ENCODE measurements at places on chromosomes 7 and 10. TPM values are rescaled to one million over a fixed set of nuclear protein-coding genes. Genes with fewer than 3 reads are reported as not detected.

DNA sequence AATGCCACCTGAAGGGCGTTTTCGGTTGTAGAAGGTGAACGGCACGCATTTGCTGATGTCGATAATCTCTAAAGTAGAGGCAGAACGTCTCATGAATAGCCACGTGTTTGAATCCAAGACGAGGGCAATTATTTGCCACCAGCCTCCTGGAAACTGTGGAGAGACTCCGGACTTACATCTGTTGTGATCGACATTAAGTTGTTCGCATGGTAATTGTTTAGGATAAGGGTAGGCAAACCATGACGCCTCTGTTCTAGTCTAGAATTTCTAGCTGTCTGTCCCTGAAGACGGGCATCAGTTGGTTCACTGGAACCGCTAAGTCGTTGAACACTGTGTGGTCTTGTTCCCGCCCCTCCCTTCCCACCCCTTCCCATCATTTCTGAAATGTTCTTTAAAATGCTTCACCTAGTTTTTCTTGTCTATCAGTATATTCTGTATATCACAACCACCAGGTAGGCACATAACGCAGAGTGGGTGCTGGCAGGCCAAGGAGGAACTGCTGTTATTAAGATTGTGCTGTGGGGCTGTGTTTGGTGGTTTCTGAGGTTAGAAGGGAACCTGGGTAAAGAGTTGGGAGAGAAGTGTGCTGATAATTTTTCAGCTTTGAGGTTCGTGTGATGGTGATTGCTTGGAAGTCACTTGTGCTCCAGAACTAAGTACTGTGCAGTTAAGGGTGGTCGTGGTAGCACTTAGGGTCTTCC lies 1.2 kb downstream of the UBE3C start:
- H3K4me1 ChIP-seq, result peaks cover 22% of the 10 kb centered on the region
- no peak for DNase-seq

GRCh38 chr7:15707570-15707969 lies 21.1 kb upstream of the MEOX2 start:
- no peaks in the 10 kb centered on the region for H3K27me3 ChIP-seq
- no peak overlapping the region for H3K4me3 ChIP-seq
- H3K4me1 ChIP-seq, result no peaks in the 10 kb centered on the region
- no peak overlapping the region for H3K27ac ChIP-seq
- DNase-seq, result no peak

GRCh38 chr7:37815671-37816371 lies 32.6 kb upstream of the NME8 start:
- no peak overlapping the region for H3K27ac ChIP-seq
- no peaks in the 10 kb centered on the region for H3K36me3 ChIP-seq
- no peaks in the 10 kb centered on the region for H3K4me1 ChIP-seq

GRCh38 chr7:48078470-48078869 lies 10.6 kb upstream of the UPP1 start:
- no peaks in the 10 kb centered on the region for H3K27me3 ChIP-seq
- DNase-seq, result no peak
- H3K36me3 ChIP-seq, result no peaks in the 10 kb centered on the region
- no peak overlapping the region for H3K4me3 ChIP-seq
- no peaks in the 10 kb centered on the region for H3K4me1 ChIP-seq
- H3K27ac ChIP-seq, result no peak overlapping the region

GRCh38 chr7:106071999-106072714 lies 40.0 kb downstream of the SYPL1 start:
- H3K27me3 ChIP-seq, result no peaks in the 10 kb centered on the region
- H3K36me3 ChIP-seq, result no peaks in the 10 kb centered on the region
- H3K4me1 ChIP-seq, result peaks cover 13% of the 10 kb centered on the region
- no peak overlapping the region for H3K4me3 ChIP-seq

DNA sequence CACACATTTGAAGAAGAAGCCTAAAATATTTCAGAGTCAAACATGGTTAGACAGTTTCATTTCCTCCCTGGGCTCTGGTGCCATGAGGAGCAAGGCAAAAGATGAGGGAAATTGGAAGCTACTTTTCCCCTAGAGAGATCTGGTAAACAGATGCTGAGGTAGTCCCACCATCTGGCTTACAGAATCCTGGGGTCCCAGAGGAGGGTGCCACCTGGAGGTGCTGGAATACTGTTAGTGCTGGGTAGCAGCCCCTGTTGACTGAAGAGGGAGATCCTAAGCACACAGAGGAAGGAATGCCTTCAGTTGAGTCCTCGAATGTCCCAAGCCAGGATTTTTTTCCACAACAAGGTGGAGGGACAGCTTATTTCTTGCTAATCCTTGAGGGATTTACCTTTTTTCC lies 160.1 kb downstream of the FZD1 start:
- H3K36me3 ChIP-seq, result no peaks in the 10 kb centered on the region
- no peak for DNase-seq
- no peak overlapping the region for H3K4me3 ChIP-seq

The HPSE2 gene
- total RNA-seq, result 0.04 TPM

GRCh38 chr7:27178366-27178765 lies 4.2 kb upstream of the HOXA10 start:
- peaks cover 75% of the 10 kb centered on the region for H3K4me1 ChIP-seq
- H3K36me3 ChIP-seq, result no peaks in the 10 kb centered on the region
- H3K27ac ChIP-seq, result peak overlapping the region; percentile 96
- DNase-seq, result peak; percentile 76
- H3K4me3 ChIP-seq, result peak overlapping the region; percentile 62

- no peak overlapping the region for H3K27ac ChIP-seq
- H3K4me3 ChIP-seq, result no peak overlapping the region
- no peaks in the 10 kb centered on the region for H3K27me3 ChIP-seq
- H3K36me3 ChIP-seq, result no peaks in the 10 kb centered on the region
- DNase-seq, result no peak
- H3K4me1 ChIP-seq, result no peaks in the 10 kb centered on the region
Observed at GRCh38 chr10:11783558-11783865, 39.6 kb upstream of the PROSER2 start.

The PNLIPRP1 gene
- total RNA-seq, result not detected

DNA sequence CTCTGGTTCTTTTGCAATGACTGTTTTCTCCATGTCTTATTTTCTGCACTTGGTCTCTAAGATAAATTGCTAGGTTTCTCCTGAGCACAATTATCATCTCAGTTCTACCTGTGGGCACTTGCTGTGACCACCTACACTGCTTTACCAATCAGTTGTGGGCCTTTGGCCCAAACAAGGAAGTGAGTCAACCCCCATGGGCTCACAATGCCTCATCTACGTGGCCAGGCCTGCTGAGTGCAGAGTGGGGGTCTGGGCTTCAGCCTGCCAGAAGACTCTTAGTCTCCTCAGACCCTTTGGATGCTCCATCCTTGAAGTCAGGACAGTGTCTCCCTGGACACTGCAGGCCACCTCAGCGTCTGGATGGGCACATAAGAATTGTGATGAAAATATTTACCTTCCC lies 20.3 kb downstream of the SCART1 start:
- no peaks in the 10 kb centered on the region for H3K4me1 ChIP-seq
- DNase-seq, result no peak
- H3K4me3 ChIP-seq, result no peak overlapping the region

The WASHC2C gene
- 21.1 TPM for total RNA-seq
